ENCODE measurements at places on chromosomes 16 and 17.

DNA sequence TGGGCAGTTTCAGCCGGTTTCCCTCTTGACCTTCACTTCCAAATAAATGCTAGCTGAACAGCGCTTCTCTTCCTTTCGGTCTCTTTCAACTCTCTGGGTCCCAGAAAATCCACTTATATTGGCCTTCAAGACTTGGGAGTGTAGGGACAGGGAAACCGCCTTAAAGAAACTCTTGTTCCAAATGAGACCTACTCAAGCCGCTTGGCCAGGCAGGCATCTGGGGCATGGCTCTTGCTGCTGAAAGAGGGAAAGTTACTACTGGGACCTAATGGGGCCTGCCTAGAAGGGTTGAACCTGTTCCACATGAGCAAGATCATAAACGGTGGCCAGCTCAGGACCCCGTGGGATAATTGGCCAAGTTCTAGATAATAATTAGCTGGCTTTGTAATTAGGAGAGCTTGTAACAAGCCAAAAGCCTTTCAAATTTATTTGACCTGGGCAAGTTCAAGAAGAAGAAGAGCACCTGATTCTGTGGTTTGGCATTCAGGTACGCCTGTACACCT, 13.2 kb downstream of the CDH1 start:
- no peak for DNase-seq

- no peak for DNase-seq
Observed at GRCh38 chr17:71516149-71516548, 604.7 kb upstream of the SOX9 start.

- no peak for DNase-seq
Observed at GRCh38 chr16:64712026-64712425, 409.8 kb downstream of the CDH11 start.

- peak; percentile 27 for DNase-seq
Observed at GRCh38 chr16:86252596-86252995, 257.7 kb upstream of the FOXF1 start.

DNA sequence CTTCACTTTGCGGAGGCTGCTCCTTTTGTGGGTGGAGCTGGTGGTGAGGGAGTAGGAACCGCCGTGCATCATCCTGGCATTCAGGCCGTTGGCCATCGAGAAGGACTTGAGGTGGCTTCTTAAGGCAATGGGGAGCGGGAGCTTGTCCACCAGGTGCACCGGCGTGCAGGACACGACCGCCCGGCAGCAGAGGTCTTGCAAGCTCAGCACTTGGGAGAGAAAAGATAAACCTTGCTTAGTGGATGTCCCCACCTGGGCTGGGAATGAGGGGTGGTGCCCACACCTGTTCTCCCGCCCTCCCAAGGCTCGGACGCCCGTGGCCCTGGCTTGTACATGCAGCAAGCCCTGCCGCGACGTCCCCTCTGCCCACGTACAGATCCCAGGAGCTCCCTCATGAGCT, 9.7 kb upstream of the WDR45B start:
- no peak for DNase-seq

DNA sequence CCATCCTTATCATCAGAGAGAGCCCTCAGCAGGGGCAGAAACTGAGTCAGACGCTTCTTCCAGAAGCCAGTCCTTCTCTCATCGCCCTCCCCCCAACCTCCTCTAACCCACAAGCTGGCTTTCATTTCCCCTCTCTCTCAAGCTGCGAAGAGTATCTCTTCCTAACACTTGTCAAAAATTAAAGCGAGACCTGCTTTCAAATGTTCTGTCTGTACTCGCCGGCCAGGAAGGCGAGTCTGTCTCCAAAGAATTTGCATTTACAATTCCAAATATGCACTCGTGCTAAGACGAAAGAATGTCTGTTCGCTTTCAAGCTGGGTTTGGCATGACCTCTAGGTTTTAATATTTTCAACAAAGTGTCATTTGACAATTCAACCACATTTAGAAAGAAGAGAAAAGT, 140.4 kb downstream of the RGS9 start:
- no peak for DNase-seq

- DNase-seq = peak; percentile 80
Observed at GRCh38 chr16:15434425-15435215, at the start of gene BMERB1. Gene BMERB1, plus strand, starts transcription at chr16:15434588. Its CDS starts 66 bp downstream, at chr16:15434654.

DNA sequence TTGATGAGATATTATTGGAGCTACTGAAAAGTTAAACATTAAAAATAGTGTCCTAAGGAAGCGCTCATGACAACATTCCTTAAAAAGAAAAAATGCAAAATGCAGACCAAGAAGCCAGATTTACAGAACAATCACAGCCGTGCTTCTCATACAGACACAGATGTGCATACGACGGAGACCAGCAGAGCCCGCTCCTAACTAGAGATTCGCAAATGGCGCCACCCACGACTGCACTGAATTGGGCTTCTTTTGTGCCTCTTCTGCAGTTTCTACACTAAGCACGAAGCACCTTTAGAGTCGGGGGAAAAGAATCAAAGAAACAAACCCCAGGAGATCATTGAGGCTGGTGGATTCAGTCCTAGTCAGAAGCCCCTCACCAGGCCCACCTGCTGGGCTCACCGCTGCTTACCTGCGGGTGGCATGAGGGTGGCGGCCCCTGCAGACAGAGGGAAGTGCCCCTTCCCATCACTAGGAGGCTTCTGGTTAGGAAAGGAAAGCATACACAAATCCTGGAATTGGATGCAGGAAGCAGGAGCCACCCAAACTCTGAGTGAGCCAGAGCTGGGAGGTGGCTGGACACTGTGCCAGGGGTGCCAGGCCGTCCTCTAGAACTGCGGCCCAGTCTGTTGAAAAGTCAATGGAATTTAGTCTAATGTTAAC, 64.9 kb upstream of the CHMP6 start:
- no peak for DNase-seq

DNA sequence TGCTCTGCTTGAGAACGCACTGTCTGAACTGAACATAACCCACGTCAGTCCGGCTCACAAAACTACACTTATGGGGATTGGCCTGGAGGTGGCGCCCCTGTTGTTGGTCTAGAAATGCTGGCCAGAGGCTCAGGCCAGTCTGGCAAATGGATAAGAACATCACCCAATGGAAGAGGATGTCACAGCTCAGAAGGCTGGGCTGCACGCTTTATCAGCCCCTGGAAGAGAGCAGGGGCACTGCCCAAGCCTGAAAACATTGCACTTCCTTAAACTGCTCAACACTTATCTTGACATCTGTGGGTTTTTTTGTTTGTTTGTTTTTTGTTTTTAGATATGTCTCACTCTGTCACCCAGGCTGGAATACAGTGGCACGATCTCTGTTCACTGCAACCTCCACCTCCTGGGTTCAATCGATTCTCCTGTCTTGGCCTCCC, 24.8 kb upstream of the BPTF start:
- DNase-seq = peak; percentile 82

- DNase-seq = peak; percentile 71
Observed at GRCh38 chr17:29376667-29377270, 13.4 kb upstream of the TAOK1 start.

GRCh38 chr16:12403746-12404658, 399.7 kb downstream of the CPPED1 start:
- DNase-seq = no peak

DNA sequence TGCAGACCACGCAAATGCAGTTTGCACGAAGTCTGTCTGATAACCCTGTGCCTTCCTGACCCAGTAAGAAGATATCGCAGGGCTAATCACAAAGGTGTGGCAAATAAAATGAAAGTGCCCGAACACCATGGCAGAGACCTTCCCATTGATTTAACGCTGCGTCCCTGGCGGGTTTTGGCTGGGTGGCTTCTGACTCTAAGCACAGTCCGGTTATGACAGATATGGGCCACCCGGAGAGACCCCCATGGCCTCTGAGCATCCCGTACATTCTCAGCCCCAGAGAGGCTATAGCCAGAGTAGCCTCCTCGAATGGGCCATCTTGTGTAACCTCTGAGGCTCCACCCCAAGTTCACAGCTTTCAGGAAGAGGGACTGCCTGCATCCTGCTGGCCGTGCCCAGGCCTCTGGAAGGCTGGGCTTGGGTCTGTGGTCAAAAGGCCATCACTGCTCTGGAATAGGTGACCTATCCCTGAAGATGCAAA, 5.5 kb downstream of the FOXC2 start:
- no peak for DNase-seq

- peak; percentile 52 for DNase-seq
Observed at GRCh38 chr17:3683054-3683511, 12.9 kb downstream of the P2RX5 start.

- no peak for DNase-seq
Observed at GRCh38 chr17:43803758-43804157, 23.5 kb downstream of the CFAP97D1 start.

- no peak for DNase-seq
Observed at GRCh38 chr16:82182266-82183003, 12.4 kb upstream of the MPHOSPH6 start.

DNA sequence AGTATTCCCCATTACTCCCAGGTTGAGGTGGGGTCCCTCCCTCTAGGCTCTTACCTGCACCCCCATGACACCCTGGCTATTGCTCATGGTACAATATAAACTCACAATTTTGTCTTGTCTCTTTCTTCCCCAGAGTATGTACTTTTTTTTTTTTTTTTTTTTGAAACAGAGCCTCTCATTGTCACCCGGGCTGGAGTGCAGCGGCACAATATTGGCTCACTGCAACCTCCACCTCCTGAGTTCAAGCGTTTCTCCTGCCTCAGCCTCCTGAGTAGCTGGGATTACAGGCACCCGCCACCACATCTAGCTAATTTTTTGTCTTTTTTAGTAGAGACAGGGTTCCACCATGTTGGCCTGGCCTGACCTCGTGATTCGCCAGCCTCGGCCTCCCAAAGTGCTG, 8.5 kb downstream of the KANSL1 start:
- no peak for DNase-seq

DNA sequence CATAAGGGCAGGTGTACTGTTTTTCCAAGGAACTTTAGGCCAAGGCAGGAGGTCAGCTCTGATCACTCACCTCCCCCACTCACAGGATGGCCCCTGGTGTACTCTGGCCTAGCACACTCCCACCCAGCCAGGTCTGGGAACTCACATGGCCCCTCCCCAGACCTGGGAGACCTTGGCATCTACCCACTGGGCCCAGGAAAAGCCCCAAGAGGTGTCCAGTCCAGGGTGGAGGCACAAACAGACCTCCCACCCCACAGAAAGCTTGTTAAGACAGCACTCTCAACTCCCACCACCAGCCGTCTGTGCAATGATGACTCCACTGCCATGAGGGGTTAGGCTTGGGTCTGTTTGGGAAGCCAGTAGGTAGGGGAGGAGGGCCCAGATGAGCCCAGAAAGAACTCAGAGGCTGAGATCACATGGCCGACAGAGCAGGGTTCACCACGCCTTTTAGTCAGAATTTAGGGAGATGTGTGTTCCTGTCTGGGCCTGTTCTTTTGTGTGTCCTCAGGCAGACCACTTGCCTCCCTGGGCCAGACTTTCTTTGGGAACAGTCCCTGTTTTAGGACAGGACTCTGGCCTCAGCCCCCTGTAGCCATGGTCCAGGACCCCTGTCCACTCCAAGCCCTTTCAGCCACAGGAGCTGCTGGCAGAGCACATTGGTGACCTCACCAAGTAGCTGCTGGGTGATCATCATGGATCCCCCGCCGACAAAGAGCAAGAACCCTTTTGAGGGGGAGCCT, 12.1 kb upstream of the CBFB start:
- no peak for DNase-seq
